ENCODE measurements at places on chromosomes 5 and 9.

DNA sequence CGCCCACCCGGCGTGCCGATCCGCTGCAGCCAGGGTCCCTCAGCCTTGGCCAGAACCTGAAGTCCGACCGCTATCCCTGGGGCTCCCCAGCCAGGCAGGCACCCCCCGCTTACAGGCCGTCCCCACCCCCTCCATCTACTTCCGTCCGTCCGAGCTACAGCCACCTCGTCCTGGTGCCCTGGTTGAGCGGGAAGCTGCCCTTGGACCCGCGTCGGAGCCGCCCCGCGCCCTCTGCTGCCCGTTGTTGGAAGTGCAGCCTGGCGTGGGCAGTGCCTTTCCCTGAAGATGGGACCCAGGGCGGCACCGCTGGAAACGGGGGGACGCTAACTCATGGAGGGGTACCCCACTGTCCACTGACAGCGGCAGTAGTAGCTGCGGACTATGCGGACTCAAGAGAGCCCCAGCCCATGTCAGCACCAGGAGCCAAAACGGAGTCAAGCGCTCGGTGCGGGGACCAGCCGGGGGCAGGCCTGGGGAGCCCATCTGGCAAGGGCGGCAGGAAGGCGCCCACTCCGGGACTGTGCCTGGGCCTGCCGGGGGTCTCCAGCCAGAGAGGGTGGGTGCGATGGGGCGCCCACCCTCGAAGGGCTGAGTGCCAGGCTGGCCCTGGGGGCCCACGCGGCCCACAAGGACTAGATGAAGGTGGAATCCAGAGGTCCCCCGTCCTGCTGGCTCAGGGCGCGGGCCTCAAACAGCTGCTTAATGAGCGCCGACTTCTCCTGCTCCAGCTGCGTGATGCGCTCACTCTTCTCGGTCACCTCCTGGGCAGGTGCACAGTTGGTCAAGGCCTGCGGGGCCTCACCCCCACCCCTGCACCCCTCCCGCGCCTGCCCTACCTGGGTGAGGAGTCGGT lies 6.1 kb downstream of the SAPCD2 start:
- DNase-seq, result peak; percentile 79
- no peaks in the 10 kb centered on the region for H3K27me3 ChIP-seq
- peak overlapping the region; percentile 13 for H3K27ac ChIP-seq
- 0 out of 2 replicates have a peak, but pooled peaks cover 9% of the 10 kb centered on the region for H3K36me3 ChIP-seq
- no peak overlapping the region for H3K4me3 ChIP-seq

- no peak overlapping the region for H3K27ac ChIP-seq
- H3K4me1 ChIP-seq, result no peaks in the 10 kb centered on the region
- no peaks in the 10 kb centered on the region for H3K27me3 ChIP-seq
- no peak overlapping the region for H3K4me3 ChIP-seq
- H3K36me3 ChIP-seq, result no peaks in the 10 kb centered on the region
- DNase-seq, result no peak
Observed at GRCh38 chr5:22495016-22495720, 358.0 kb downstream of the CDH12 start.

- no peak overlapping the region for H3K27ac ChIP-seq
Observed at GRCh38 chr5:58201922-58202648, 257.8 kb downstream of the PLK2 start.

DNA sequence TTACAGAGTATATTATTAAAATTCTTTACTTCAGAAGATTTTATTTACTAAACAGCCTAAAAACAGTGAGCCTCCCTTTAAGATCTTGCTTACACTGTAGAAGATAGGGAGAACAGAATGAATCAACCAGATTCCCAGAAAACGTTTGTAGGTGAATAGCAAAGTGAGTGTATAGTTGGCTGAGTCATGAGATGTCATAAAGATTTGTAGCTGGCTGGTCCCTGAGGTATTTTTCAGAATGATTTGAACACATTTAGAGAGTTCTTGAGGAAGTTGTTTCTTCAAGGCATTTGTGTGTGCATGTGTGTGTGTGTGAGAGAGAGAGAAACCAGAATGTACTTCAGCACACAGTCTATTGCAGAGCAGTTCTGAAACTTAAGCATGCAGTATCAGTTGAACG lies 159.4 kb upstream of the PRR16 start:
- no peak overlapping the region for H3K4me3 ChIP-seq
- H3K27me3 ChIP-seq, result no peaks in the 10 kb centered on the region
- no peaks in the 10 kb centered on the region for H3K4me1 ChIP-seq
- no peak overlapping the region for H3K27ac ChIP-seq
- no peak for DNase-seq

DNA sequence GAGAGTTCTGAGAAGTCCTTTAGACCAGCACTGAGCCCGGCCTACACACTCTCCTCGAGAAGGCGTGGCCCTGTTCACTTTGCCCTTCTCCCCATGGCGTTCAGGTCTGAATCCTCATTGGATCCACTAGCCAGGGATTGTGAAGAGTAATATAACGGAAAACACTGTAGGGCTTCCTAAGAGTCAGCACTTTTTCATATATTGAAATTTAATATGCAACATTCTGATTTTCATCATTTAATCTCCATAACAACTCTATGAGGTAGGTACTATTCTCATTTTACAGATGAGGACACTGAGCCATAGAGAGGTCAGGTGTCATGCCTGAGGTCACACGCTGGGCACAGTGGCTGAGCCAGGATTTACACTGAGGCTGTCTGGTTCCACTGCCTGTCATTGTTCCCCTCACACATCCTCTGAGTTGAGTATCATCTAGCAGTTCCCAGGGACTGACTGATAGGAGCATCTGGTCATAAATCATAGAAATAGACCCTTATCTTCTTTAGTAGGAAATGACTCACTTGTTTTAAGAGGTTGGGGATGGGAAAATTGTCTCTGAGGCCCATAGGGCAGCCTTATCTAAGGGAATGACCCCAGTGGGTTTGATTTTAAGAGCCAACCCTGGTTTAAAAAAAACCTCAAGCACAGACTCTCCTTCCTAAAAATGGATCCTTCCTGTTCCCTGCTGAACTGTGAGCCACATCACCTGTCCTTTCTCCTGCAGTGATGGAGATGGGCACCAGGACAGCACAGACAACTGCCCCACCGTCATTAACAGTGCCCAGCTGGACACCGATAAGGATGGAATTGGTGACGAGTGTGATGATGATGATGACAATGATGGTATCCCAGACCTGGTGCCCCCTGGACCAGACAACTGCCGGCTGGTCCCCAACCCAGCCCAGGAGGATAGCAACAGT lies 41.2 kb downstream of the THBS4 start:
- H3K27ac ChIP-seq, result 0 out of 2 replicates have a peak overlapping the region, but pooled peaks have one; percentile 10
- H3K4me3 ChIP-seq, result no peak overlapping the region
- peak; percentile 50 for DNase-seq

GRCh38 chr5:1468629-1469527 lies 23.6 kb upstream of the SLC6A3 start:
- H3K4me1 ChIP-seq, result no peaks in the 10 kb centered on the region
- H3K27me3 ChIP-seq, result no peaks in the 10 kb centered on the region
- no peaks in the 10 kb centered on the region for H3K36me3 ChIP-seq
- no peak overlapping the region for H3K4me3 ChIP-seq
- DNase-seq, result no peak

- no peak overlapping the region for H3K27ac ChIP-seq
- H3K4me1 ChIP-seq, result no peaks in the 10 kb centered on the region
- DNase-seq, result no peak
- no peak overlapping the region for H3K4me3 ChIP-seq
Observed at GRCh38 chr9:92440751-92441046, 16.4 kb upstream of the OMD start.

DNA sequence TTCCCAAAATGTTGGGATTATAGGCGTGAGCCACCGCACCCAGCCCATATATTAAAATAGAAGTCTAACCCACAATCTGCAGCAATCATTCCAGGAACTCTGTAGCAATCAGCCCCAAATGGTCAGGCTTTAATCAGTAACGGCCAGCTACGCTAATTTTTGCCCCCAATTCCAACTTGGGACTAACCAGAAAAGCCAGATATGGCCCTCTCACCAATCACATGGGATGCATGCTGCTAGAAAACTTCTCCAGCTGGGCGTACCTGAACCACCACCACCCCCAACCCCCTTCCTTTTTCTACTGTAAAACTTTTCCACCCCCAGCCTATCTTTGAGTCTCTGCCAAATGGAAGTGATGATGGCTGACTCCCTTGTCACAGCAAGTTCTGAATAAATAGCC lies 4.1 kb downstream of the SUSD1 start:
- no peak for DNase-seq
- no peaks in the 10 kb centered on the region for H3K36me3 ChIP-seq
- H3K27me3 ChIP-seq, result no peaks in the 10 kb centered on the region

- no peak for DNase-seq
- no peaks in the 10 kb centered on the region for H3K4me1 ChIP-seq
- no peaks in the 10 kb centered on the region for H3K27me3 ChIP-seq
- no peak overlapping the region for H3K27ac ChIP-seq
Observed at GRCh38 chr9:18457510-18457909, 16.4 kb upstream of the ADAMTSL1 start.

Measured in SJCRH30 (cell line).